ENCODE measurements at places on chromosomes 7 and 10.

- DNase-seq = no peak
These were observed 39.5 kb upstream of the INSIG1 start for GRCh38 chr7:155258226-155258560.

DNA sequence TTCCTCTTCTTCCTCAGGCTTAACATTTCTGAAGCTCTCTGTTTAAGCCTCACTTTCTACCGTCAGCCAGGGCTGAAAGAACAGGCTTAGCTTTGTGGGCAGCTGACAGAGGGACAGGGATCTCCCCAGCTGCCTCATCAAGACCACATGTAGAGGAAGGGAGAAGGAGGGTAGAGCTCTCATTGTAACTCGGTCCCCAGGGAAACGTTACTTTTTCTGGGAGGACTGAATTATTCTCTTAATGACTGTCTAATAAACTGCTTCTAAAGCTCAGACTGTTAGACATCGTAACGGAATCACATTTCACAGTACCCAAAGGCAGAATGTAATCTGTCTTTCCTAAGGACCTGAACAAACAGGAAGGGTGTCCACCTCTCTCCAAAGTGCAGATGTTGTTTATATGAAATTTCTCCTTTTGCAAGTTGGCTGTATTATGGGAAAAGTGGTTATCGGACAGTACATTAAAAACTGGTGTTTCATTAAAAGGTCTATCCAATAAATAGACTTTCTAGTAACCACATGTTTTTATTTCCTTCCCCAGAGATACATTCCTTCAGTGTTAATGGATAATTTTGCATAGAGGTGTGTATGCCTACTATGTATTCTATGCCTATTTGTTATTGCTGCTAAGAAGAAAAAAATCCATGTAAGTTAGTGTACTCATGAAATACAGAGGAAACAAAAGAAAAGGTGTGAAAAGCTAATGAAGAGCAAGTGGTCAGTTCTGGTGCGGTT, 144.2 kb downstream of the CTTNBP2 start:
- no peak for DNase-seq

DNA sequence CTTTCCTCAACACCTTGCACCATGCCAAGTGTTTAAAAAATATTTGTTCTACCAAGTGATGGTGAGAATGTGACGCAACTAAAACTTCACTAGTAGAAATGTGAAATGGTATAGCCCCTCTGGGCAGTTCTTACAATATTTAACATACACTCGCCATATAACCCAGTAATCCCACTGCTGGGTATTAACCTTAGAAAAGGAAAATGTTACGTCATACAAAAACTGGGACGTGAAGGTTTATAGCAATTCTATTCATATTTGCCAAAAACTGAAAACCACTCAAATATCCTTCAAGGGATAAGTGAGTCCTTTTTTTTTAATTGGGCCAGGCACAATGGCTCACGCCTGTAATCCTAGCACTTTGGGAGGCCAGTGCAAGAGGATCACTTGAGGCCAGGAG, 279.3 kb downstream of the SKIDA1 start:
- no peak for DNase-seq

- DNase-seq = no peak
These were observed 88.3 kb downstream of the CHN2 start for GRCh38 chr7:29282819-29283414.

DNA sequence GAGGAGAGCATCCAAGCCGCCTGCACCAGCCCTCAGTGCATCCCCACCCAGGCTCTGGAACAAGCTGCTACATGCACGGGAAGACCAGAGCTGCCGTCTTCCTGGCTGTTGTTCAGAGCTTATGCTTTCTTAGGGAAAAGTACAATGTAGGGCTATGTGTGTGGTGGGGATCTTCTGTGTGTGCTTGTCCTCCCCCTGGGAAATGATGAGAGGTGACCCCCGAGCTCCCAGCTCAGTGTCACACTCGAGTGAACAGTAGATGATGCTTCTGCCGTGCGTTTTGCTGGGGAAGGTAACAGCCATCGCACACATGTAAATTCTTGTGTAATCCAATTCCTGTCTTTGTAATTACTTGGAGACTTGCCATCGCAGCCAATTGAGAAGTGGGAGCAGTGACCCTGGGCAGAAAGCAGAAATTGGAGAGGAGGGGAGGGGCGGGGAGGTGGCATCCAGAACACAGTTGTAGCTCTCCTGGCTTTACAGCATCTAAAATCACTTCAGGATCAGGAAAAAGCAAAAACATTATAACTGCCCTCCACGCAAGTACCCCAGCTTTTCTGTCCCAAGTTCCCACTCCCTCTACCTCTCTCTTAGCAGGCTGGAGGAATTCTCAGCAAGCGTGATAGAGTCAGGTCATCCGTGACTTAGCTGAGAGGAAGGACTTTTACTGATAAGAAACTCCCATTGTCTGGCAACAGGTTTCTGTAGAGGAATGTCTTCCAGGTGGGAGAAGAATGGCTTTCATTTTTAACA, 149.6 kb downstream of the TCF7L2 start:
- DNase-seq = no peak

DNA sequence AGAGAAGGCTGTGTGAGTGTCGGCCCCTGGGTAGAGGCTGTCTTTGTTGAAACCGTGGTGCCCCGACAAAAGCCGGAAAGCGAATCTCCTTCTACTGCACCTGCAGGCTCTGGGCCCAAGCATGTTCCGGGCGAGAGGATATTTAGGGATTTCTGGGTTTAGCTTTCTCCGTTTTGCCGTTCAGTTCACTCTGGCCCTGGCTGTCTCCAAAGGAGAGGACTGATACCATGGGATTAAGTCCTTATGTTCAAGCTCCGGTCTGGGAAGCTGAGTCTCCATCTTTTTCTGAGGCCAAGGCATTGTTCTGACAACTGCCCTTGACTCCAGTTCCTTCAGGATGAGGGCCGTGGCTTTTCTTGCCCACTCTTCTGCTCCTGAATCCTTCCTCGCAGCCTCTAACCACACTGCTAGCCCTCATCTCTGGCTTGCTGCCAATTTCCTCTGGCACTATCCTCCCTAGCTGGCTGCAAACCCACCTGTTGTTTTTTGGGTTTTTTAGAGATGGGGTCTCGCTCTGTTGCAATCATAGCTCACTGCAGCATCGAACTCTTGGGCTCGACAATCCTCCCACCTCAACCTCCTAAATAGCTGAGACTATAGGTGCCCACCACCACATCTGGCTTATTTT, 206.8 kb downstream of the SKIDA1 start:
- DNase-seq = no peak

DNA sequence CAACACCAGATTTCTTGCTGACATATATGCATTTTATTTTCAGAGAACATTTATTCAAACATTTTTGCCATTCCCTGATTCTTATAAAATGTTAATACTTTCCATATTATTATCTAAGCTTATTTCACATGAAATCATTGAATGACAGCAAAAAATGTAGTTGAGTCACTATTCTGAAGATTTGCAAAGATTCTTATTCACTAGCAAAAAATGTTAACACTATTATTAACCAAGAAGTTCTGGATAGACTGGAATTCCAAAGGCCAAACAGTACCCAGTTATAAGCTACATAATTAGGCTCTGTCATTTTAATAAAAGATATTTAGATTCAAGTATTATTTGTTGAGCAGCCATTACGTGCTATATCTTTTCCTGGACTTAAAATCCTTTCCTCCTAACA, 4.3 kb downstream of the GSTO2 start:
- DNase-seq = no peak

GRCh38 chr7:6160191-6160623, 112.2 kb downstream of the CYTH3 start:
- DNase-seq = no peak

GRCh38 chr10:70714951-70715350, 42.6 kb downstream of the ADAMTS14 start:
- no peak for DNase-seq

DNA sequence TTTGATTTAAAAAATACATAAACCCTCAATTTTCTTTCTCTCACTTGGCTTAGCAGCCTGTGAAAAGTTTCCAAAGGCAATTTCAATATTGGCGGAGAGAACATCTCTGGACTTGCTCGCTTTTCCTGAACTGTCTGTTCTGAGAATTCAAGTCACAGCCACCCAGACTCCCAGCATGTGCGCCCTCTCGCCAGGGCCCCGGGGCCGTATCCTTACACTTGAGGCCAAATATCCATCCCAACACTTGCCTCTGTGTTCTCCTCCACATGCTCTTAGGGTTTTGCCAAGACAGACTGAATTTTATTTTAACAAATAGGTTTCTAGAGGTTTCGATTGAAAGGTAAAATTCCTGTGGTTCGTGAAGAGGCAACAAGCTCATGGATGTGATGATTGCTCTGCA, 111.5 kb upstream of the GPR26 start:
- DNase-seq = no peak

DNA sequence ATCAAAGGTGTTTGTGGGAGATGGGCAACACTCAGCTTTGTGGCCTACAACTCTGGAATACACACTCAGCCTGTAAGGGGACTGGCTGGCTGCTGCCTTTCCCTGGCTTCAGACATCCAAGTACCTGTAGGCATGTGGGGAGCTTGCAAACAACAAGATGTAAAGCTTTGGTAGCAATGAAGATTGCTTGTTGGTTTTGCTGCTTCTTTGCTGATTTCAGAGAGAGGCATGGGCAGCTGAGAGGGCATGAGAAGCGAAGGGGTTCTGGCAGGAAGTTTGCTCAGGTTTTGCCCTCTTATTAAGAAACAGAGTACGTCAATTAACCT, 434.8 kb downstream of the LRMDA start:
- DNase-seq = no peak

Measured in GM13977 (cell line).